ENCODE measurements at places on chromosomes 12 and 14.

GRCh38 chr12:56366948-56367347 lies 4.3 kb upstream of the APOF start:
- no peak for DNase-seq

DNA sequence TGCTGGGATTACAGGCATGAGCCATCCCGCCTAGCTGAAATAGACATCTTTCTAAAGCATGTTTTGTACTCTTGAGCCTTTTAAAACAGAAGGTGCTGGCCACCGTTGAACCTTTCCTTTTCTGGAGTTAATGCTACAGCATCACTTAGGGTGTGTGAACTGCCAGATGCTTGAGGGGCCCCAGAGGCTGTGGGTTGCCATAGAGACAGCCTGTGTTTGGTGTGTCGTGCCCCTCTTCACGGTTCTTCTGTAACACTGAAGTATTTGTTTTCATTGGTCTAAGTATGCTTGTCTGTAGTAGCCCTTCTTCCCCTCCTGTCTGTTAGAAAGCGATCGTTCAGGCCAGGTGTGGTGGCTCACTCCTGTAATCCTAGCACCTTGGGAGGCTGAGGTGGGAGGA lies 30.8 kb downstream of the PLEKHG3 start:
- peak; percentile 33 for DNase-seq

DNA sequence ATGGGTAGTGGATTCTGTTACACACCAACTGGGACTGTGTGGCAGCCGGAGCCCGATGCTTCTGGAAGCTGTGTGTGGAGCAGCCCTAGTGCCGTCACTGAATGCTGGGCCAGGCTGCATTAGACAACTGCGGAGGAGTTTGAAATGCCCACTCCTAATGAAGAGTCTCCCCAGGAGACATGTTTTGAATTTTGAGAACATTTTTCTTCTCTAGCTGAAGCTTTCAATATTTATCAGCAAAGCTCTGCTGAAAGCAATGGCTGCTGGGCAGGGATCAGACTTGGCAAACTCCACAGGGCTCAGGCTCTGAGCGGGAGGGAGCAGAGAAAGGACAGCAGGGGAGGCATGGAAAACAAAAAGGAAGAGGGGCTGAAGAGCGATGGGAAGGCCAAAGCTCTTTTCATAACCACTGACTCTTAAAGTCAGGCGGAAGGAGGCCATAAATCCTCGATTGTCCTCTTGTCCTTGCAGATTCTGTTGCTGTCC lies 189.1 kb downstream of the MON2 start:
- DNase-seq = no peak

DNA sequence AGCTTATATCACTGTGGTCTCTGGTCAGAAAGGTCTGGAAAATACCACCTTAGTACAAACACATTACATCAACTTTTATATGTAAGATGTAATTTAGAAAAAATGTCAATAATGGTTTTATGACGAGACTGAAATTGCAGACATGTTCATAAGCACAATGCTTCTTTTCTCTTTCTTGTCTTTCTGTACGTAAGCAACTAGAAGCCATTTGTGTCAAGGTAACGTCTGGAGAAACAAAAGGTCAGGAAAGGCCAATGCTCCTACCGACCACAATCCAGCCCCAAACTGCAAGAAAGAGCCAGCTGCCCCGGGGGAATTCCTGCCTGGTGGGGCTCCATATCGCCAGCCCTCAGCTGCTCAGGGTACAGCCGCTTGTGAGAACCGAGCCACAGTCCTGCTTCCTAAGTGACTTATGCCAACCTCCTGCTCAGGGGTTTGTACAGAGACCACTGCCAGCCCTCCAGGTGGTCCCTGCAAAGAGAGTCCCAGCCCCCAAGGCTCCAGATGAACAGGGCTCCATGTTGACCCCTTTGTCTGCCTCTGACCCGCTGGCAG lies 6.3 kb downstream of the ZNF839 start:
- DNase-seq = peak; percentile 50

- no peak for DNase-seq
Measured at GRCh38 chr14:73824536-73824935, 27.1 kb upstream of the PTGR2 start.

DNA sequence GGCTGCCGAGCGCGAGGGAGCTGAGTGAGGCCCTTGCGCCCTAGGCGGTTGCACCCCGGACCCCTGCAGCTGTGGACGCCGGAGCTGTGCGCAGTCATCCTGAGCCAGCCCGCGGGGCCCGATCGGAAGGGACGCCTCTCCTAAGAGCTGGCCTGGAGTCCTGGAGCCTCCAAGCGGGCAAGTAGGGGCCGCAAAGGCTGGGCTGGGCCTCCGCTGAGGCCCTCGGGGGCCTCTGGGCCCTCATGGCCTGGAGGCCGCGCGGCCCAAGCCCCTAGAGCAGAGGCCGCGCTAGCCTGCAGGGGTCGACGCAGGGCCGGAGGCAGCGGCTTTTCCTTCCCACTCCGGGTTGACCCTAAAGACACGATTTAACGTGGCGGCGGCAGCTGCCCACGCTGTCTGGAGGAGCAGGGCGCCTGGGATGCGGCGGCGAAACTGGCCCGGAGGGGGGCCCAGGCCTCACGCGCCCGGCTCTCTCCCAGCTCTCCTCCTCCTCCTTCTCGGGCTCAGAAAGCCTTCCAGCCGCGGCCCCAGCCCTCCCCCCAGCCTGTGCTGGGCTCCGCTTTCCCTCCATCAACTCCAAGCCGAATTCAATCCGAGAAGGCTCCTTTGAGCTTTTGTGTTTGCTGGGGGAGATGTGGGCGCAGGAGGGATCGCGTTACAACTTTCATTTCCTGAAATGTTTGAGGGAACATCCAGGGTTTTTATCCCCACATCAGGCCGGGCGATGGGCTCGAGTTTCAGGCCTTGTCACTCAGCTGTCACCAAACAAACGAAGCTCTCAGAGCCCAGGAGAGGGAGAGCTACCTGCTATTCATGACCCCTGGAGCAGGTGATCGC lies 11.6 kb downstream of the SIX1 start:
- no peak for DNase-seq

Measured in aorta (tissue), 5 donors.